Germinal center (tissue), 1 donor: ENCODE measurements at places on chromosomes 7 and 10.

DNA sequence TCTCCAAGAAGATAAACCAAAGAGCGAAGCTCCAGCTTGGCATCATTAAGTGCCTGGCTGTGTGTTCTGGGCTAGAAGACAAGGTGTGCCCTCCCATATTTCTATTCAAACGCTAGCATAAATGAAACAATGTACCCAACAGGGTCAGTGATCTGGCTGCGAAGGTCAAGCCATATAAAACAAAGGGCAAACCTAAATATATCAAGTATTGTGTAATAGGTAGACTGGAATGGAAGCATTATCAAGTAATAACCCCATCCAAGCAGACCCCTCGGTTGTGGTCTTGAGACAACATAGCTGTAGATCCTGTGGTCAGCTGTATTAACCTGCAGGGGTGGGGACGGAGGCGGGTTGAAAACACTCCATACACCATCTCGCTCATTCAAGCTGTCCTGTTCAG is 31.6 kb upstream of the TNKS2 start:
- no peak for DNase-seq

DNA sequence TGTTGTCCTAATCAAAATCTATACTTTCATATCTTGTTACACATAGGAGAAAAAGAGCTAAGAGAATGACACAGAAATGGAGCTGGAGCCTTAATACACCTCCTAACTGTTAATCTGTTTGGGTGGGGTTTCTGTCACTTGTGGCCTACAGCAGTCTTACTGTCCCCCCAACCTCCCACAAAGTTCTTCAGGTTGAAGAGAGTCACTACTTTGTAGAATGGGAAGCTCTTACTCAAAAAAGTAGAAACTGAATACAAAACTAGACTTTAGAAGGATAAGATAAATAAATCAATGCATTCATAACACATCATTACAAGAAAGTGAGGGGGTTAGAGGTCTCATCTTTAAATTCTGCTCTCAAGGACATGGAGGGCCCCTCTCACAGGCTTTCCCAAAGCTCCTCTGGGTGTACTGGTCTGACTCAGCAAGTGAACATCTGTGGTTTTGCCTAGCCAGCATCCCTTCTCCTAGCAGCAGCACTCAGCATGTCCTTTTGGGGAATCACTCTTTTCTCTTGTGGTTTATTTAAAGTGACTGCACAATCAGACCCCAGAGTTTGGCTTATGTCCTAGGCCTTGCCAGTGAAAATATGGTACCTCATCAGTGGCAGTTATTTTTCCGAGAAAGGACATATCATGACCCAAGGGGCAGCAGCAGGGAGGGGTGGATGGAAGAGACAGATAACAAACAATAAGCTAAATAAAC is 2.0 kb upstream of the BLVRA start:
- DNase-seq = no peak

DNA sequence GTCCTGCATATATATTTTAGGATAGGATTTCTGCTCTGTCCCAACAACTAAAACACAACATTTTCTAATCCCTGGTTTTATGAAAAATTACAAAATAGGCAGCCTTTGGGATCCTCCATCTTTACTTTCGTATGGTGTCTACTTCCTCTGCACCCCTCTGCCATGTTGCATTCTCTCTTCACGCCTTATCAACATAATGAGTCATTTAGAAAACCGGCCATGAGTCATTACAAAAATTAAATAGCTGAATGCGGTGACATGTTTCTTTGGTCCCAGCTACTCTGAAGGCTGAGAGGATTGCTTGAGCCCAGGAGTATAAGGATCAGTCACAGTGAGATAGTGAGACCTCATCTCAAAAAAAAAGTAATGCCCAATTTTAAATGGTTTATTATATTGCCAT is 148.1 kb upstream of the CELF2 start:
- no peak for DNase-seq

DNA sequence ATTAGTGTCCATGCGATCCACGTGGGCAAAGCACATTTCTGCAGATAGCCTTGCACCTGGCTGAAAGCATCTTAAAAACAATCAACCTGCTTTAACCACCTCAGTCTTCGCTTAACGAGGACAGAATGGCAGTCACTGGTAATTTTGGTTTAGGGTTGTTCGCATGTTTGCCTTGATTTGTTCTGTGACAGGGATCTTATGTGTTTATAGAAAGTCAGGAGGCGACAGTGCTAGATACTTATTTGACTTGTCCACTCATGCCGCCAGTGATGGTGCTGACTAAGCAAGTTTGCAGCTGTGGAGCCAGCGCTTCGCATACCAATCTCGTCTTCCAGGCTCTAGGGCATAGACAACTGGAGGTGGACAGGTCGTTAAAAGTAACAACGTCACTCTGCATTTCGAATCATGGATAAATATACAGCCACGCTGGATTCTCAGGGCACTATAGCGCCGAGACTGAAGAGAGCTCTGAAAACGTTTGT is 1.2 kb upstream of the TMEM243 start:
- DNase-seq = no peak

GRCh38 chr10:71228875-71229675 is 16.7 kb downstream of the UNC5B start:
- no peak for DNase-seq

- peak; percentile 53 for DNase-seq
Observed at GRCh38 chr10:79285315-79286197, 61.7 kb upstream of the PPIF start.

DNA sequence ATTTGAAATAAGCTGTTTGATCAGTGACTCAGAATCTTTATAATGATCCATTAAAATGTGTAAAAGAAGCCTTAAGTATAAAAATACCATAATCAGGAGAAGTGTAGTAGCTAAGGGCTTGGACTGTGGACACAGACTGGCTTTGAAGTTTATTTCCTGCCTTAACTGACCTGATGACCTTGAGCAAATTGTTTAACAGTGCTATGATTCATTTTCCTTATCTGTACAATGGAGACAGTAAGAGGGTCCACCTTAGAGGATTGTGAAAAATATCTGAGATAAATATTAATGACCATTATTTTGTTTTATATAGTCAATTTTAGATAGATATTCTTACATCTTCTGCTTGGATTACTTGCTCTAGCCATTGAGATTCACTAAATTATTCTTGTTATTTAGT is 13.3 kb upstream of the RPA3 start:
- no peak for DNase-seq

DNA sequence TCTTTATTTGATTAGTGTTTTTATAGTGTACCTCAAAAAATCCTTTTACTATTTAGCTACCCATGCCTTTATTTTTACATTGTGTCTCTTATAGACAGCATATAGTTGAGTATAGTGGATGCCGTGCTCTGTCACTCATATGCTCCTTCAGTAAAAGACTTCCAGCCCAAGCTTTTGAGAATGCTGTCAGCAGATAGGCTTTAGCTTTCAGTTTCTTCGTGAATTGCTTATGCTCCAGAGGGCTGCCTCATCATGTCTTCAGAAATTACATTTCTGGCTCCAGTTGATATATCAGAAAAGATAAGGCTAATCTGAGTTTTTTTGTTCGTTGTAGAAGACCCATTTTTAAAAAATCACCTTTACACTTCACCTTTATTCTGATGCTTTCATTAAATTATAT is 332.0 kb downstream of the NXPH1 start:
- DNase-seq = no peak

- no peak for DNase-seq
Observed at GRCh38 chr10:94316560-94316959, 46.2 kb downstream of the NOC3L start.

DNA sequence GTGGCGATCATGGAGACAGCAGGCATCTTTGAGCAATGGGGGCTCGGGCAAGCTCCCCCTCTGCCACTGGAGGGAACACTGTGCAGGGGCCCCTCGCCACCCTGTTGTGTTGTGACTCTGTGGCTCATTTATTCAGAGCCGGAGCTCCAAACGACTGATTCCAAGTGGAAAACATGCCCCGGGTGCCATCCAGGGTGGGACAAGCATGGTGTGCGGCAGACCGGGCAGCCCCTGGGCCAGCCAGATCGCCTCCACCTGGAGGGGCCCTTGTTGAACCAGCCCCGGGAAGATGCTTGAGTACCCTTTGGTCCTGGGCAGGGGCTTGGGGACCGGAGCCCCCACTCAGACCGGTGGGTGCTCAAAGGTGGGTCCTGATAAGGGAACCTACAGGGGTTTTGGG is 61.4 kb downstream of the C10orf143 start:
- no peak for DNase-seq

- no peak for DNase-seq
Observed at GRCh38 chr10:132944510-132944909, 2.1 kb upstream of the CFAP46 start.

DNA sequence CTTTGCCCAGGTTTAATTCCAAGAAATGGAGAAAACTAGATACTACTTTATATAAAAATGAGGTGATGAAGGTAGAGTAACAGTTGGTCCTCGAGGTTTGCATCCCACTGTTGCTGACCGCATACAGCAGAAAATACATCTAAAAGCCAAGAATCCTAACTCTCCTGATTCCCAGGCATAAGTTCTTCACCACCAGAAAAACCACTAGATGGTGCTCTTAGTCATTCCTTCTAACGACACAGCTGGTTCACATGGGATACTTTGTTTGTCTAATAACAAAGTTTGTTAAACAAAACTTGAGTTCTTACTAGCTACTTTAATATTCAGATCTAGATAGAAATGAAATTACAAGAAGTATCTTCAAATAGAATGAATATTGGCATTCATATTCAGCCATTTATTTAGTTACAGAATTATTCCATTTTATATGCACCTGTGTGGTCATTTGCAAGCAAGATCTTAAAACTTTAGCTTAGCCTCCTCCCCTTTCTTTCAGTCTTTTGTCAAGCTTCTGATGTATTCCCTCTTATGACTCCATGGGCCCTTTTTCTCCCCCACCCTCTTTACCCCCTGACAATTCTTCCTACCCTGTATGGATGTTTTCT is 54.1 kb upstream of the CYP26C1 start:
- DNase-seq = no peak

DNA sequence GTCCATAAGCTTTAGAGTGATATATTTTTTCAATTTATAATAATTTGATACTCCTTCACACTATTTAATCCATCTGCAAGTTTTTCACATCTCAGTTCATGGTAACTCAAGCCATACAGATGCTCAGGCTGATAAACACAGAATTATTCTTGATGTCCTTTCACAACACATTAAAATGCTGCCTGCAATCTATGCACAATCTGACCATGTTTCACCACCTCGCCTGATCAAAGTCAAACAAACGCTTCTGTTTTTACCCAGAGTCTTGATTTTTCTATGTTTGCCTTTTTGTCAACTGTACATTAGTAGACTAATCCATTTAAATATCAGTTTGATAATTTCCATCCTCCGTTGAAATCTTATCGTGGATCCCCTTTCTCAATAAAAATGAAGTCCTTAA is 833.8 kb upstream of the KCND2 start:
- no peak for DNase-seq

DNA sequence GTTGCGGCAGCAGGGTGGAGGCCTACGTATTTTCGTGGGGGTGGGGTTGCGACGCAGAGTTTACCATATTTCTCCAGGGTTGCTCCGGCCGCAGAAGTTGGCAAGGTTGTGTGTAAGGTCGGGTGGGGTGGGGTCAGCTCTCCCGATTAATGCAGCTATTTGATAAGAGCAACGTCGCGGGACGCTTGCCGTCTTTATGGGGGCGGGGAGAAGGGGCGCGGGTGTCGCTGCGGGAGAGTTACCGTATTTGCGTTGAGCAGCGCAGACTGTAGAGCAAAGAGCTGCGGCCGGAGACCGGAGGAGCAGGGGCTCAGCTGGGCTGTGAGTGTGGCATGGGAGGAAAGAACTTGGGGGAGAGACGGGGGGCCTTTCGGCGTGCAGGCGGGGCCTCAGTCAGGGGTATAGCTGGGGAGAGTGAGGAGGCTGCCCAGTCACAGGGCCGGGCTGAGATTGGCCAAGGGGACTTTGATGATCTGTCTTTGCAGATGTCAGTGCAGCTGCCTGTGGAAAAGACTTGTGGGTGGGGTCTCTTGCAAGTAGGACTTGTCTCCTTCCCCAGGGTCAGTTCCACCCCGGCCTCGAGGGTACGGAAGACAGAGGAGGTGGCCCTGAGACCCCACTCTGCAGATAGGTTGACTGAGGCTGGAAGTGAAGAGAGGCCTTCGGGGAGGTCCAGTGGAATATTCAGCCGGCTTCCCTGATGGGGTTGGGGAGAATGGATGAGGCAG is 26.6 kb downstream of the ZNF775 start:
- DNase-seq = peak; percentile 42

DNA sequence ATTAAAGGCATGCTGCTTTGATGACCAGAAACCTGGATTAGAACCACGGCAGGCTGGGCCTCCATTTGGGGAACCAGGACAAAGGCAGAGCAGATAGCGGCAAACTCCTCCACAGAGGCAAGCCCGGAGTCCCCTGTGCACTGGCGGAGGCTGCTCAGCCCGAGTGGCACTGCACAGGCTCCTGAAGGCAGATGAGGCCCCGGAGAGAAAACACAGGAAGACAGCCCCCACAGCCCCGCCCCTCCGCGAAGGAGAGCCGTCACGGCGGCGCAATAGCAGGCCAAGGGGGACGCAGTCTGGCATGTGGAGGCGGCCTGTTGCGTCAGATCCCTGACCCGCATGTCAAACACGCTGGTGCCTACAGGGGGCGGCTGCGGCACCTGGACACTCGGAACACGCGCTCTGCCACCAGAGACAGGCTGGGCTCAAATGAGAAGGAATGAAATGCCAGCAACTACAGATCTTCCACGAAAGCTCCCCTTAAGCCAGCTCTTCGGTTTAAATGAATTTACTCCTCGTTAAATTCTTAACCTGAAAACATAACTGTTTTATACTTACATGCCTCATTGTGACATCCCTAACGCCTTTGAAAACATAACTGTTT is 128.5 kb downstream of the MAD1L1 start:
- peak; percentile 91 for DNase-seq

GRCh38 chr7:69968969-69969556 is 370.8 kb downstream of the AUTS2 start:
- no peak for DNase-seq

GRCh38 chr7:55086413-55087201 is 67.8 kb downstream of the EGFR start:
- peak; percentile 76 for DNase-seq

DNA sequence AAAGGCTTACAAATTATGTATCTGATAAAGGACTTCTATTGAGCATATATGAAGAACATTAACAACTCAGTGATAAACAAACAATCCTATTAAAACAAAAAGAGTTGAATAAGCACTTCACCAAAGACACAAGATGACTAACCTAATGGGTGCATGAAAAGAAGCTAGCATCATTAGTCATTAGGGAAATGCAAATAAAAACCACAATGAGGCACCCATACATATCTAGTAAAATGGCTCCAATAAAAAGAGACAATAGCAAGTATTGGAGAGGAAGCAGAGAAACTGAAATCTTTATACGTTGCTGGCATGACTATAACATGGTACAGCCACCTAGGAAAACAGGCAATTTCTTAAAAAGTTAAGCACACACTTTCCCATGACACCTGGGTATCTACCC is 77.6 kb upstream of the ZMIZ1 start:
- peak; percentile 35 for DNase-seq

GRCh38 chr7:22386206-22386858 is 29.4 kb upstream of the RAPGEF5 start:
- no peak for DNase-seq

- peak; percentile 63 for DNase-seq
Observed at GRCh38 chr7:101390901-101391301, 28.2 kb downstream of the COL26A1 start.
